ENCODE measurements at places on chromosomes 1 and 21.

DNA sequence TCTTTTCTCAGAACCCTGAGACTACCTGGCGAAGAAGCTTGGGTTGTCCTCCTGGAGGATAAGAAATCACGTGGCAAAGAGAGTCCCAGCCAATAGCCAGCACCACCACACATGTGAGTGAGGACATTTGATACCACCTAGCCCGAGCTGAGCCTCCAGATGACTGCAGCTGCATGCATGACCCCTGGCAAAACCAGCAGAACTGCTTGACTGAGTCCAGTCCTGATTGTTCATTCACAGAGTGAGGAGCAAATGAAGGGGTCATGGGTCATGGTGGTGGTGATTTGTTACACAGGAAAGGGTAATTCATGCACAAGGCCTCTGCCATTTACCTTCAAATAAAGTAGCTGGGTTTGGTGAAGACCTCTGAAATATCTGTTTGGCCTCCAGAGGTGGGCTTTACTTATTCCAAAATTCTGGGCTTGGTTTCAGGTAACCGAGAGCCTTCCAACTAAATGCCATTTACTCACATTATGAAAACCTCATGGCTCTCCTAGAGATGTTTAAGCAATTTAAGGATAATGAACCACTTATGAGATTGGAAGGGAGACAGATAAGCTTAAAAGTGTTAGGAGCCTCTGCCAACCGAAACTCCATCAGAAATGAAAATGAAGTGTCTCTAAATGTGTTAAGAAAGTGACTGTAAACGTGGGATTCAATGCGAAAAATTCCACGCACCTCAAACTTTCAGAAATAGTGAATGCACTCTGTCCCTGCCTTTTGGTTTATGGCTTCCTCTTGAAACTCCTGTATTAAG, 163.3 kb downstream of the SLC35F3 start:
- DNase-seq, result no peak

DNA sequence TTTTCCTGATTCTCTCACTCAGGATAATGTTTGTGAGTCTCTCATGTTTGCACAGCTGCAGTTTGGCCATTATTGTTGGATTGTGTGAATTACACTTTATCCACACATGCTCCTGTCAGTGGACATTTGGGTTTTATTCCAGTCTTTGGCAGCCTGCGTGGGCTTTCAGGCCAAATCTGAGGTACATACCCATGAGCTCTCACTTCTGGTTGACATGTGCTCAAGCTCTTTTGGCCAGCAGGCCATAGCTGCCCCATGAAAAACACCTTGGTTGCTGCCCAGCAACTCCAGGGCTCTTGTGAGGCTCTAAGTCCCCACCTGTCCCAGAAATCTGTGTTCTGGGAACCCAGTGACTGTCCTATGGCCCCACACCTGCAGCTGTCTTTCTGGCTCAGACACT, 124.5 kb upstream of the GALNT2 start:
- DNase-seq, result no peak

DNA sequence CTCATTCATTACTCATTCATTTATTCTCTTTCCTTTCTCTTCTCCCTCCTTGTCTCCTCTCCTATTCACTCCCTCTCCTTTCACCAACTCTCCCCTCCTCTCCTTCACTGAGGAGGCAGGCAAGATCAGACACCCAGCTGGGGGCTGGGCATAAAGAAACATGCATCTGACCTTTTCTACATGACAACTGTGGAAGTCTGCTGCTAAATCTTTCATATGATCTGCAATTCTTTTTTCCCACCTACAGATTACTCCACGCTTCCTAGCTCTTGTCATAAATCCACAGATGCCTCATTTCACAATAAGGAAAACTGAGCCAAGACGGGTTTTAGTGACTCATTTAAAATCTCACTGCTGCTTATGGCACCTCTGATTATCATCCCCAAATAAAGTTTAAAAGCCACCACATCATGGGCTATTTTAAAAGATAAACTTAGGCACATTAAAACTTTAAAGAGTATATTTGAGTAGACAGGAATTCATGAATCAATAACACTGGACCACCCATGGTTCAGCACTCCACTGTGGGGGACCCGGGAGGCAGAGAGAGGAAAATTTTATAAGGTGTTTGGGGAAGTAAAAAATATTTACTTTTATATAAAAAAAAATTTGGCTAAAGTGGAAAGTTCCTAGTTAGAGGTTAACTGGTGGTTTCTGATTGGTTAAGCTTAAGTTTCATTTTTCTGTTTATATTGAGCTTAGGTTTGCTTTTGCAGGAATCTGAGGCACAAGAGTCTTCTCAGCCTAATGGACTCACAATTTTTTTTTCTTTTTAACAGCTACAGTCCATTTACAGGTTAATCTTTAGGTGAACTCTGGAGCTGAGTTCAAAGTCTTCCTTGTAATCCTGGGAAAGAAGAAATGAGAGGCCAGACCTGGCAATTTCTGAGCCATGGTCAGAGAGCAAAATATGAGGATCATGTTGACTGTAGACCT, 55.8 kb upstream of the DNAH14 start:
- no peak for DNase-seq

- DNase-seq, result no peak
Observed at GRCh38 chr21:32604464-32604863, 7.7 kb downstream of the CFAP298 start.

DNA sequence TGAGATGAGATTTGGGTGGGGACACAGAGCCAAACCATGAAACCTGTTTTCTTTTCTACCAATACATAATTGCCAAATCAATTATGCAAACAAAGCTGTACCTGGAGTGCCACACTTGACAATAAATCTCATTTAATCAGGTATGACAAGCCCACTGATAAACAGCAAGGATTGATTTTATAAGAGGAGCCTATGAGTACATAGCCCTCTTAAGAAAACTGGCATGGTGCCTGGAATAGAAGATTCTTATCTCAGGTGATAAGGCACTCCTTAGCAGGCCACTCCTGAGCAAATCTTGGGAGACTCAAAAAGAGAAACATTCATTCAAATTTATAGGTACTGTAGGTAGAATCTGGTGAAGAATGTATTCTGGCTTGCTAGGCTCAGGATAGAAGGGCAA, 28.6 kb upstream of the PDE4B start:
- no peak for DNase-seq

- DNase-seq, result no peak
Observed at GRCh38 chr1:184828369-184828717, 73.7 kb upstream of the EDEM3 start.

- DNase-seq, result no peak
Observed at GRCh38 chr1:50080904-50081586, 27.7 kb upstream of the ELAVL4 start.

DNA sequence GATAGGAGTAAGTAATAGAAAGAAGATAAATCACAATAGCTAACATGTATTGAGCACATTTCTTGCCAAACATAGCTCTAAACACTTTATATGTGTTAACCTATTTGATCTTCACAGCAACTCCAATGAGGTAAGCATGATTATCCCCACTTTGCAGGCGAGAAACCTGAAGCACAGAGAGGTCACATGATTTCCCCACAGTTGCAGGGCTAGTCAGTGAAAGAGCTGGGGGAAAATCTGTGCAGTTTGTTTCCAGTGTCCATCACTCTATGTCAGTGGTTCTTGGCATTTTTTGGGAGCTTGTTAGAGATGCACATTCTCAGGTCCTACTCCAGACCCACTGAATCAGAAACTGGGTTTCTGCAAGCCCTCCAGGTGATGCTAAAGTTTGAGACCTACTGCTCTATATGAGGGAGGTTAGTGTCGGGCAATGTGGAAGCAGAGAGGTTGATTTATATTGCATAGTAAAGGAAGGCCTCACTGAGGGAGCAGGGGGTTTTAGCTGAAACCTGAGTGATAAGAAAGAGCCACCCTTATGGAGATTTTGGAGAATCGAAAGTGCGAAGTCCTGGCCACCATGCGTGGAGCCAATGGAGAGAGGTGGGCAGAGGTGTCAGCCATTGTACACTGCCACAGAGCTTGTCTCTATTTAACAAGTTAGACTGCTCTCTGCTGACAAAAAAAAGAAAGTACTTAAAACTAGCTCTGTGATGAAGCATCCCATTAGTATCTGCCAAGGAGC, 20.9 kb downstream of the MCOLN3 start:
- DNase-seq, result no peak

DNA sequence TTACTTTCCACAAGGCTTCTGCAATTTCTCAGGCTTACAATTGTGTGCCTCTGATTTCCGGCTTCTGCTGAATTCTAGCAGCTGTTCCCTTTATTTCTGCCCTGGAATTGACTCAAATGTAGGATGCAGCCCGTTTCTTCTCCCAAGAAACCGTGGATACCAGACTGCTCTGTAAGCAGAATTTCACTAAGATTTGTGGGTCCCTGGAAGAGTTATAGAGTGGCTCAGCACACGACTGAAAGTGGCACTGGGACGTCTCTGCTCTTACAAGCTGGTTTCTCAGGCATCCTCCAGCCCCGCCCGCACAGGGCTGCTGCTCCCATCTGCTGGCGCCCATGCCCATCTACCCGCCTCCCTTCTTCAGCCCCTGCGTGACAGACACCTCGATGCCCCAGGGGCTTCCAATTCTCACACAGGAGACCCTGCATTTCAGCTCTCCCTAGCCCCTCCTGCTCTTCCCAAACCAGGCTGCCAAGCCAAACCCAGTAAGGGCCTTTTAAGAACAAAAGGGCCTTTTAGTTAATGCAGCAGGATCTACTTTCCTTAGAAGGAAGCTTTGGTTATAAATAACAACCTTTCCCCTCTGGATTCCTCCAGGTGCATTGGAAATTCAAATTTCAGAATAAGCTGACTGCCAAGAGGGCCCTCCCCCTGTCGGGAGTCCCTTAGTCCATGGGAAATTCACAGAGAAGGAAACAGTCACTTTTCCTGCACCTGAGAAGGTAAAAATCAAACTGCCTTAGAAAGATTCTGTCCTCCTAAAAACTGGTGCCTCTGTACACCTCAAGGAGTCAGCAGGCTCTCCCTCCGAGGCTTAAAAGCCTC, 45.4 kb upstream of the TENT5B start:
- no peak for DNase-seq

DNA sequence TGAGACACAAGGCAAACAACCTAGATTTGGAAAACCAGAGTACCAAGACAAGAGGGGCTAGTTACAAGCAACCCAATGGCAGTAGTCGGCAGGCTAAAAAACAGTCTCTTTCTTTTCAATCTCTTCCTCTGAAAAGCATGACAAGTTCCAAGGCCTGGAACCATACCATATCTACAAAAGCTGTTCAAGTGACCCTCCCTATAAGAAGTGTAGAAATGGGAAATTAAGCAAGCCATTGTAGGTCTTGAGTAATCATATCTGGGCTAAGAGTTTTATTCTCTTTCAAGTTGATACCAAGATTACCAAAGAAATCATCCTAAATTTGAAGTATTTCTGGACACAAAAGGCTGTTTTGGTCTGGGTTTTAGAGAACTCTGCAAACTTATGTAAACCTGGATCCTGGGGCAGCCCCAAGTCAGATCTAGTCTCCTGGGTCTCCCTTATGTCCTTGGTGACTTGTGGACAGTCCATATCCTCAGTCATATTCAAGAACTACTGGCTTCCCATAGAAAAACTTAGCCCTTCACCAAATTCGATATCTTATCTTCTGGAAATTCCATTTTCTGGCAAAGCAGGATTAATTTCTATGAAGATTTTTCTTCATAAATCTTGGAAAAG, 24.7 kb downstream of the FMO3 start:
- DNase-seq, result no peak

DNA sequence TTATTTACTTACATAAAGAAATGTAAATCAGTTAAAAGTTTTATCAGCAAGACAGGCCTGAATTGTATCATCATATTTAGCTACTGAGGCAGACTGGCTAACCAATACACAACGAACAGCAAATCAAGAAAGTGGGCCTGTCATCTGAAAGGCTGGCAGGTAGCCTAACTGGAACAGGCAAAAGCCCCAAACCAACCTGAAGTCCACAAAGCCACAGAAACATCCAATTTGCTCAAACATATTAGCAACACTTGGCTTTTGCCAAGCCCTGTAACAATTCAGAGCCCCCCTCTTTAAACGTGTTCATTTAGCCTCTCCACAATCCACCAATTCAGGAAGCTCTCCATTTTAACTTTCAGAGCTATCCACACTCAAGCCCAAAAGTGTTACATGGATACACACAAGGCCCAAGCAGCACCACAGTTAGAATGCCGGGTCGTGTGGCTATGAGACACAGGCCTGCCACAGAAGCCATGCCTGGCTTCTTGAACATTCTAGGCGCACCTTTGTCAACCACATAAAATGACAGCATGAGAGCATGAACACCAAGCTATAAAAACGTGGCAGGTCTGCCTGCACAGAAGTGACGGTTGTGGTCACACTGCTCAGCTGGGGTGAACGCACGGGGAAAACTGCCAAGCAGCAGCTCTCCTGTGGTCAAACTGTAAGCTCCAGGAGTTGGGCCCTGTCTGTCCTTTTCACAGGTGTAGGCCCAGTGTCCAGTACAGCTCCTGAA, 49.3 kb downstream of the CD34 start:
- peak; percentile 17 for DNase-seq

DNA sequence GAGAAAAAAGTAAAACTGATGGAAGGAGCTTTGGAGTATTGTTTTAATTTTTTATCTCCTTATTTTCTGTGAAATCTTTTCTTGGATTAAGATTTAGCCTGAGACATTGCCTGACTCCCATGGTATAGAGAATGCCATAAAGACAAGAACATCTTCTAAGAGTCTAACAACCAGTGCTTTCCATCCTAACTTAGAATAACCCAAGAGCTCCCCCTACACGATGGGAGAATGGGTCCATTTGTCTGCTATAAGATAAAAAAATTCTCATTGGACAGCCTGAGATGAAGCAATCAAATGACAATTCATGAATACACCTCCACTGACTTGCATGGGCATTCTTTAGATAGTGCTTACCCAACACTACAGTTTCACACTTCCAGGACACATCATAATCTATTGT, 478.1 kb downstream of the TTLL7 start:
- DNase-seq, result no peak

- peak; percentile 17 for DNase-seq
Observed at GRCh38 chr1:66981679-66982078, 56.9 kb downstream of the MIER1 start.

DNA sequence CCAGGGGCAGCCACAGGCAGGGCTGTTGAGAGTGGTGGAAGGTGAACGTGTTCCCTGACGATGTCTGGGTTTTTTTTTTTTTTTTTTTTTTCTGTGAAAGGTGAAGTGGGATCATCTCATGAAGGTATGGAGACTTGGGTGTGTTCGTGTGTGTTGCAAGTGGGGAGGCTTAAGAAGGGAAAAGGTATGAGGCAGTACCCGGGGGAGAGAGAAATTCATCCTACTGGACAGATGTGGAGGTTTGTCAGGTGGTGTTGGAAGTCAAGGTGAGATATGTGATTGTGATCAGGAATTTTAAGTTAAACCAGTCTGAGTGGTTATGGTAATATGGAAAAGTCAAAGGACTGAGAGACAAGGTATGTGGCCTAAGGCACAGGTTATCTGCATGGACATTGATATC, 5.3 kb downstream of the C1orf115 start:
- DNase-seq, result no peak

- no peak for DNase-seq
Observed at GRCh38 chr1:228542981-228543380, 55.8 kb downstream of the RNF187 start.

GRCh38 chr1:117596023-117596720, 9.7 kb upstream of the TENT5C start:
- no peak for DNase-seq

- DNase-seq, result no peak
Observed at GRCh38 chr21:36825658-36826057, 126.7 kb downstream of the SIM2 start.

GRCh38 chr1:5415606-5416005, 576.6 kb downstream of the NPHP4 start:
- no peak for DNase-seq

GRCh38 chr1:17212487-17213121, 7.7 kb downstream of the PADI1 start:
- peak; percentile 59 for DNase-seq

All from activated CD8-positive, alpha-beta memory T cell treated with anti-CD3 and anti-CD28 coated beads for 1 hour (primary cell).